ENCODE measurements at places on chromosomes 7 and 10. TPM values are rescaled to one million over a fixed set of nuclear protein-coding genes. Genes with fewer than 3 reads are reported as not detected.

Gene SAP25
- total RNA-seq, result 0.79 TPM

Gene SORBS1
- total RNA-seq, result 1.6 TPM

Gene RARRES2
- 0.79 TPM for total RNA-seq

Gene MAGI2
- 9.5 TPM for total RNA-seq

Gene TLL2
- total RNA-seq, result not detected

Gene CYP17A1
- not detected for total RNA-seq

Gene SGCE
- 62.4 TPM for total RNA-seq
